NCI-H774 (cell line): ENCODE measurements at places on chromosomes 4 and X.
A peak's percentile ranks its signal among the peaks of the same experiment; 100 is the strongest.

DNA sequence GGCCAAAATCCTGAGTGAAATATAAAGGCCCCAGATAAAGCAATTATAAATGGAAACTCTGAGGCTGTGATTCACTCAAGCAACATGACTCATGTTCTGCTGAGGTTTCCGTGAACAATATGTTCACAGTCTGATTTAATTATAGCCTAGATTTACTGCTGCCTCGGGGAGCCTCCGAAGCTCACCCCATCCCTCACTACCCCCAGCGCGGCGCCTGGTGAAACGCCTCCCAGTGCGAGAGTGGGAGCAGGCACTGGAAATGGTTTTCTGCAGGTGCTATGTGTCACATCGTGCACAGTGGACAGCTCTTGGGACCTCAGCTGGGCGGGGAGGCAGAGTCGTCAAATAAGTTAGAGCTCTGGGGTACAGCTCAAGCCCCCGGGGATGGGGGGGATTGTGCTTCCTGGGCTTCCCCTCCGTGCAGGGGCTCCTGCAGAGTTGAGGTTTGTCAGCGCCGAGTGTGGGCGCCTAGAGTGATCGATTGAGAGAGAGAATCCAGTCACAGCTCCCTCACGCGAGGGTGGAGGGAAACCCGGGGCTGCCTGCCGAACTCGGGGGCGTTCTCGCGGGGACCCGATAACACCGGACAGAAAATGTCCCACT lies 110.6 kb downstream of the PHKA2 start:
- DNase-seq = no peak

GRCh38 chr4:173866322-173867026 lies 336.4 kb upstream of the HAND2 start:
- DNase-seq = no peak

DNA sequence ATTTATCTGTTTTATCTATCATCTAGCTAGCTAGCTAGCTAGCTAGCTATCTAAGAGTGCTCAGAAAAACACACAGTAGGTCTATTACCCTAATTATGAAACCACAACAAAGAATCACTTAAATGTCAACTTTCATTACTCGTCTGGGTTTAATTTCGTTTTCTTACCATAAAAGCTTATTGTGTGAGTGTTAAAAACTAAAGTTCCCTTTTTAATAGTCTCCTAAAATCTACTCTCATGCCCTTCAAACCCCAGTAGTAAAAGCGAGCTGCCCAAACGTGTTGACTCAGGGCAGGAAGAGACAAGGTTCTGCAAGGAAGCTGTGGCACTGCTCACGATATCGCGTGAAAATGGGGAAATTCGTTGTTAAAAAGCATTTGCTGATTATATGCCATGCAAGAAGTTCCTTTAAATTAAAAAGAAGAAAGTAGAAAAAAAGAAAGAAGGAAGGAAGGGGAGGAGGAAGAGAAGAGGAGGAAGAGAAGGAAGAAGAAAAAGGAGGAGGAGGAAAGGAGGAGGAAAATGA lies 595 bp downstream of the MBNL3 start:
- peak; percentile 23 for DNase-seq

- no peak for DNase-seq
Observed at GRCh38 chr4:89029591-89029990, 27.4 kb downstream of the FAM13A start.

- DNase-seq = no peak
Observed at GRCh38 chr4:121233982-121234381, 69.9 kb upstream of the TNIP3 start.

- DNase-seq = no peak
Observed at GRCh38 chr4:174496631-174497432, 25.5 kb downstream of the HPGD start.

DNA sequence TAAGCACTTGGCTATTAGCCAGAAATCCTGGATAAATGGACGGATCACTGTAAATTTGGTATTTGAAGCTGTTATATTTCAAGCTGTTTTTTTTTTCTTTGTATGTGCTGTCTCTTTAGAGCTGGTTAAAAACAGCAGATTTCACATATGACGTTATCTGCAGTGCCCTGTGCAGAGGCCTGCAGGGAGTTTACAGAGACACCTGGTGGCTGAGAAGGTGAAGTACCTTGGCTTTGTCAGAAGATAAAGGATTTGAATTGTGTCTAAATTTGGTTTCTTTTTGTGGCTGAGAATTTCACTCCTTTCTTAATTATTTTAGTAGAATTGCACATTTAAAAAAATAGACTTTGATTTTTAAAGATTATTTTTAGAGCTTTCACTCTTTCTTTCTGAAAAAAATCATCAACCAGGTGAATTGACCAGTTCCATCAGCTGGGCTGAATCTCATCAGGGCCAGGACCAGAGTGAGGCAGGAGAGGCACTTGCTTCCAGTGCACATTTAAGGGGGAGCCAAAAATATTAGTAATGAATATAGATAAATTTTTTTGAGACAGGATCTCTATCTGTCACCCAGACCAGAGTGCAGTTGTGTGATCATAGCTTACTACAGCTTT lies 9.6 kb upstream of the CHRNA9 start:
- peak; percentile 72 for DNase-seq

DNA sequence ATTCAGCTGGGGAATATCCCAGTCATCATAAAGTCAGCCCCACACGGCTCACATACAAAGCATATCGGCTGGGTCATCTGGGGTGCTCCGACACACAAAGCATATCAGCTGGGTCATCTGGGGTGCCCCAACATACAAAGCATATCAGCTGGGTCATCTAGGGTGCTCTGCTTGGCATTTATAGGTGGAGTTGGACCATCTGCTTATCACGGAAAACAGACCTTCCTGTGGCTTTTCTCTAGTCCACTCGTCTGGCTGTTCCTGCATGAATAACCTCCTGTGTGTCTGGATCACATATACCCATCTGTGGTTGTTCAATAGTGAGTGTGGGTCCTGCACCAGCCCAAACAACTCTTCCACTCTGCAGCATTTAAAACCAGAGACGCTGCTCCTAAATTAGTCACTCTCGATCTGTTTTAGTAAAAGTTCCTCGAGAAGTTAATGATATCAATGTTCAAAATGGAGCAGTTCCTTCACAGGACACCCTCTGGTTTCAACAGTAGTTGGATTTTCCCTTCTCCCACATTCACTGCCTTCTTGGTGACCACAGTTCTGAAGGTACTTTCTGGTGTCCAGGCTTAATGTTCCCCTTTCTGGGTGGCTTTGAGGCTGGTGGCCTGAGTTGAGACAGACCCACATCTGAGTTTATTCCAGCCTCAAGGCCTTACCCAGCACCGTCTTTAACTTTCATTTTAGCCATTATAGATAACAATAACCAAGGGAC lies 70.0 kb upstream of the FRG1 start:
- no peak for DNase-seq

GRCh38 chr4:8370835-8371595 lies 69.5 kb downstream of the ACOX3 start:
- DNase-seq = no peak

DNA sequence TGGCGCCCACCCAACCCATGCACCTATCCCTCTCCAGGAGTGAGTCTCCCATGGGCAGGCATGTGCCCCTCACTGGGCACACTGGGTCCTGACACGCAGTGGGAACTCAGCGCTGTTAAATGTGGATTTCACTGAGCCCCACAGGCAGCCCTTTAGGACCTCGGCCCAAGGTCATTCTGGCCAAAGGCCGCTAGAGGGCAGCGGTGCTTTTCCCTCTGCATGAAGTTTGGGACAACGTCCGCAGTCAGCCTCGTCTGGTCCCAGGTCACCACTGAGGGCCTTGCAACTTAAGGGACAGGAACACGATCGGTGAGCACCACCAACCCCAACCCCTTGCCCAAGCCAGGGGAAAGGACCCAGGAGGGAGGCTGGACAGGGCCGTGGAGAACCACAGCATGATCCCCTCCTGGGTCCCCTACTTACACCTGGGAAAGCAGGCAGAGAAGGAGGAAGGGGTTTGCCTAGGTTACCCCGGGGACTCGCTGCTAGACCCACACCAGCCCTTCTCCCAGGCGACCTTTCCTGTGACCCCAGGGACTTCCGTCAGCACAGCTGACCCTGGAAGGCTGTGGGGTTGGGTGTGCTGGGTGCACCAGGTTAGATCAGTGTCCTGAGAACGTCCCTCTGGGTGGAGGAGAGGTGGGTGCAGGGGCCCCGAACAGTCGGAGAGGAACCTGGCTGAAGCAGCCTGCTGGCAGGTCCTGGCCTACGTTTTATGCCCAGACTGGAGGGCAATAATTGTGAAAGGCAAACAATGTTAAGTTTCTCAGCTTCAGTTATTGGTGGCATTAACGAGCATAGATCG lies 24.0 kb downstream of the CYTL1 start:
- DNase-seq = peak; percentile 57

DNA sequence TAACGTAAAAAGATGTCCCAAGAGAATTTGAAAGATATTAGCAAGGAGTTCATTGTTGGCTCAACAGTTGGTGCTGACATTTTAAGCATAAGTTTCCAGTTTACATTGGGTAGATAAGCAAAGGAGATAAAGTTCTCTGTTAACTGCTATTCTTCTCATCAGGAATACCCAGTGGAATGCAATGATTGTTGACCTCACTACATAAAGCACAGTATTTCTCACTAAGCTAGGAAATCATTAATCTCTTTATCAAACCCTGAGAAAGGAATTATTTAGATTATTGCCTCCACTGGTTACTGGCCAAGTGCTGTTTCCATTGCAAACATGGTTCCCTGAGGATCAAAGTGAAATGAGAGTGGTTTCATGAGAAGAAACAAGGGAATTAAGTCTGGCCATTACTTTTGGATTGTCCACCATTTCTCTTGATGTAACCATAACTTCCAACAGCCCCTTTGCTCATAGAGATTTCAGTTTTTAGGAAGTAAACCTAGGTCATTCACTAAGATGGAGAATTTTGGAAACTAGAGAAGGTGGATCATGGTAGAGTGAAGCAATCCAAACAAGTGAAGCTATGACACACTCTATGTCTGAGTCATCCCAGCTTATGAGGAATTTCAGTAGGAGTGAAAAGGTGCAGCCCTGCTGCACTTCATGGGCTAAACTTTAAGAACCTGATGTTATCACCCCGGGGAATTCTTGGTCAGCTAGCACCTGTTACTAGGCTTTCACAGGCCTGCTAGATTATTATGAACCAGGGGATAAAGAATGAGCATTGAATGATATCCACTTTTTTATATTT lies 163.4 kb downstream of the AREG start:
- DNase-seq = no peak

DNA sequence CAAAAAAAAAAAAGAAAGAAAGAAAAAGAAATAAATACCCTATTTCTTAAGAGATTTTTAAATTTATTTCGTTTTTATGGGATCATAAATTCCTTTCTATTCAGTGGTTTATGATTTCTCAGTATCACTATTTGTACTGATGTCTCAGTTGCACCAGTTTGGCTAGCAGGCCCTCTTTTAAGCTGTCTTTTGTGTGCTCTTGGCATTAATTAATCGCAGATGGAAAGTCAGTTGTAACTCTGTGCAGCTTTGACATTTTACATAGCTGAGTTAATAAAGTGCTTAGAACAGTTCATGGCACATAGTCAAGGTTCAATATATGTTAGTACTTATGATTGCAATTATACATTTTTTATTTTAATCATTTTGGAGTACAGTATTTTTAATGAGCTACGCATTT lies 123.7 kb upstream of the NUDT6 start:
- DNase-seq = no peak

DNA sequence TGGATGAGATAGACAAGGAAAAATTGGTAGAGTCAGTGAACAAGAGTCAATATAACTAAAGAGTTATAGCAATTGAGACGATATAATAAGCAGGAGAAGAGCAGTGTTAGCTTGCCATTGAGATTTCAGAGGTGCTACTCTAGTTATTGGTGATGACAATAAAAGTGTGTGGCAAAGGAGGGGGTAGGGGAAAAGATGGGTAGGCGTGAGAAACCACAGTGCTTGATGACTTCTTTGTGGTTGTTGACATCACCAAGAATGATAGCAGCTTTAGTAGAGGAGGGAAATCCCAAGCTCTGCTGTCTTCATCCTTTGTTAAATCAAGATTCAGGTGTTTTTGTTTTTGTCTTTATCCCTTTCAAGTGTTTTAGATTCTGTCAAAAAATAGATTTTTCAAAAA lies 179.9 kb upstream of the PPP3CA start:
- DNase-seq = no peak

DNA sequence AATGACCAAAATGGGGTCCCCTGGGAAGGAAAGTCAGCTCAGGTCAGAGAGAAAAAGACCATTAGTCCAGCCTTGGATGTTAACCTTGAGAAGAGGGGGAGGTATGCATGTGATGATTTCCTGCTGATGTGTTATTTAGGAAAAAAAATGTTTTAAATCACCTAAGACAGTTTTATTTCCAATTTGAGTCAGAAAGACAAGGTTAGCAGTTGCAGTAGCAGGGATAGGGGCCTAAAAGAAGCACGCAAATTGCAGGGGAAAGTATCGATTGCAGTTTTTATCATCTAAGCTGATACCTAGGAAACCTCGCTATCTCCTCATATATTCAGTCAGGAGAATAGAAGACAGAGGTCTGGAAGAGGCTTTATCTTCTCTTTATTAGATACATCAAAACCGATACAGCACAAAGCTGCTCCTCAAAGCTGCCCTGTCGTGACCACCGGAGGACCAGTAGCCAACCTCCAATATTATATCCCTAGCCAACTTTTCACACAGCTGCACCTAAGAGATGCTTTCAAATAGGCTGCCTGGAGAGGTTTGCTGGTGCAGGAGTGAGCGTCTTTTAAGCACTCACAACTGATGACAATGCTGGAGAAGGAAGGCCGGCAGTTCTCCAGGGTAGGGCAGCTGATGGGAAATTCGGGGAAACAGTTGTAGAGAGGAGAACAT lies 289.4 kb downstream of the INPP4B start:
- DNase-seq = no peak

GRCh38 chr4:68717999-68718398 lies 47.5 kb upstream of the UGT2B15 start:
- DNase-seq = no peak

- DNase-seq = no peak
Observed at GRCh38 chr4:54050214-54050904, 14.0 kb downstream of the CHIC2 start.

DNA sequence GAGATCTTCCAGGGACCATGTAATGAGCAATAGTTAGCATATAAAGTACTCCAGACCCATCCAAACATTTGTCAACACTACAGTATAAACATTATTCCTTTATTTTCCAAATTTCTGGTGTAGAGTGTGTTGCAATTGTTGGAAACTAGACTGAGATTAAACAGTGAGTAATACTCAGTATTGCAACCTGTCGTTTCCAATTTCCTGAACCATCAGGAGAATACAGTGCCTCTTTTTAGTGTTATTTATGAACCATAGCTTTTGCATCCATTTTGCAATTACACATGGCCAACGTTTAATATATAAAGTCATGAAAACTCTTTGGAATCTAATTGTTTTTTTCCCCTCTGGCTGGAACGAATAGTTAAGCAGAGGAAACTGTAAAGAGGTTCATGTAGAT lies 58.3 kb upstream of the DHRSX start:
- DNase-seq = no peak
